ENCODE measurements at places on chromosomes 12 and 14.

- DNase-seq, result no peak
Measured at GRCh38 chr12:89969093-89969492, 260.5 kb upstream of the ATP2B1 start.

- no peak for DNase-seq
Measured at GRCh38 chr14:76136476-76137110, 15.1 kb upstream of the GPATCH2L start.

DNA sequence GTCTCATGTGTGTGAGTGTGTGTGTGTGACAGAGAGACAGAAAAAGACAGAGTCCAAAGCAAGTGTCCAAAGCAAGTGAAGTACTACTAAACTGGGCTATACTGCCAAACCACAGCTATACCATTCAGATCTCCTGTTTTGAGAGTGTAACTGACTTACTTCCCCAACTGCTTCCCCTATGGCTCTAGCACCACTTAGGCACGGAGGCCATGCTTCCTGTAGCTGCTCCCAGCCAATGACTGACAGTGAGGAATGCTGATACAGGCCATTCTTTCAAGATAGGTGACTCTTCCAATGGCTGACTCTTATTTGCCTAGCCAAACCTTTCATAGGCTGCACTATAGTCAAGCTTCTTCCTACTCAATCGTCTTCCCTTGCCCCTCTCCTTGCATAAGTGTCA, 393.2 kb downstream of the BCAT1 start:
- no peak for DNase-seq

DNA sequence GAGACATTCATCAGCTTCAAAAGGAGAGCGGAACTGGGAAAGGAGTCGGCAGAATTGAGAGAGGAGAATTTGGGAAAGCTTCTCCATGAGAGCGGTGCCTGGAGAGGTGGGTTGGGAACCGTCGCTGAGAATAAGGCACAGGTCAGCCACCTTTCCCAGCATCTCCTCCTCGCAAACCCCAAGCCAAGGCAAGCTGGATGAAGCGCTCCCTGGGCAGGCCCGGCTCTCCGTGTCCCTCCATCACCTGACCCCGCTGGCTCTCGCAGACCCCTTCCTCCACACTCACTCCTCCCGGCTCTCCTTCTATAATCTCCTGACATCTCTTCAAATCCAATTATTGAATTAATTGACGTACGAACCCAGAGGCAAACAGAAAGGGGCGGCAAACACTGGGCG, 18.9 kb upstream of the ATP5MC2 start:
- DNase-seq, result no peak

- DNase-seq, result no peak
Measured at GRCh38 chr12:32821293-32821692, 65.6 kb upstream of the YARS2 start.

DNA sequence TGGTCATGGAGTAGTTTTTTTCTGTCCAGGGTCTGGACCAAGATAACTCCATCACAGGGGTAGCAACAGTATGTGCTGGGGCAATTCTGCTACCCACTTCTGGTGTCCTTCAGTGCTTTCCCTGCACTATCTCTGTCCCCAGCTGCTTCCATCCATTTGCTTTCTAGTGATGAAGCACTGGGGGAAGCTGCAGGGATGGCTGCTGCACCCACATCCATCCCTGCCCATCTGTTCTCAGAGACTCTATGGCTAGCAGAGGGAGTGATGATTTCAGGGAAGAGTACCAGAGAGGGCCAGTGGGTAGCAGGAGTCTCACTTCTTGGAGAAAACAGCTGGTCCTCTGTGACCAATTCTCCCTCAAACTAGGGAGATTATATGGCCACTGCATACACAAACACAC, 44.1 kb downstream of the ETV6 start:
- no peak for DNase-seq

GRCh38 chr12:67702136-67702535, 53.6 kb downstream of the DYRK2 start:
- DNase-seq, result no peak

- DNase-seq, result no peak
Measured at GRCh38 chr14:39762576-39763401, 330.6 kb upstream of the FBXO33 start.

DNA sequence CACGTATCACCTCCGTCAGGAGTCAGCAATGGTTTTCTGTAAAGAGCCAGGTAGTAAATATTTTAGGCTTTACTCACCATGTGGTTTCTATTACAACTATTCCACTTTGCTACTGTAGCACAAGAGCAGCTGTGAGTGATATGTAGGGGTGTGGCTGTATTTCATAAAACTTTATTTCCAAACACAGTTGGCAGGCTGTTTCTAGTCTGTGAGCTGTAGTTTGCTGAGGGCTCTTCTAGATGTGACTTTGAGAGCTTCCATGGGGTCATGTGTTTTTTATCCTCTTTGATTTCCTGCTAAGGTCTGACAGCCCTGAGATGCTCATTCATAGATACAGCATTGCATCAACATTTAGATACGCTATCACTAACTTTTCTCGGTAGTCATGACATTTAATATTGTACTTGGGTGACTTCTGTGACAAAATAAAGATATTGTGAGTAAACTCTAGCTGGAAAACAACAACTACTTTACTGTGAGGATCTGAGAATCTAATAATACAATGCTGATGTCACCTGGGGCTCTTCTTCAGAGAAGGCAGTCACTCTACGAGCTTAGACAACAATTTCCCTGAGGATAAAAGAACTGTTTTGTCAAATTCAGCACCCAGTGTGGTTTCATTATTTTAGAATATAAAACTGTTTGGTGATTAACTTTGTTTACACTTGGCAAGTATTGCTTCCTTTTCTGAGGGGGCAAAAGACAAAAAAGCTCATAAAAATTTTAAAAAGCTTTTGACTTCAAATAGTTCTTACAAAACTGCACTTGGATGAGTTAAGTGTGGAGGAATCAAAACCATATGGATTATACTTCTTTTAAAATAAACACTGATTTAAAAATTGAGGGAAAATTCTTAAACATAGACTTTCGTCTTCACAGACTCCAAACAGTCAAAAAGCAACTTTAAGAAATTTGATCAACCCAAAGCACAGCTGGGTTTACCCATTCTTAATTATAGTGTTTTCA, 231.2 kb upstream of the DCN start:
- DNase-seq, result peak; percentile 13

DNA sequence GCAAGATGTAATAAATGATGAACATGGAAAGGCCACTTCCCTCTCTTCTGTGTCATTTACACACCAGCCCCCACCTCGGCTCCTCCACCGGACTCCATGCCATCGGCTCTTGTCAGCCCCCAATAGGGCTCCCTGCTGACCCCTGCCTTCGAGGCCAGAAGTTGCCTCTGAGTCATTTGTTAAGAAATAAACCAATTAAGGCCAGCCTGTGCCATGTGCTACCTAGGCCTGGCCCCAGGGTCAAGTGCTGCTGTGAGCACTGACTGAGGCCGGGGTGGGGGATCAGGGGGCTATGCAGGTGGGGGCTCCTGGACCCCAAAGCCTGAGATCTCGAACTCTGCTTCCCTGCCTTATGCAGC, 53.2 kb downstream of the TESC start:
- DNase-seq, result no peak

- no peak for DNase-seq
Measured at GRCh38 chr12:80625051-80625450, 82.4 kb upstream of the MYF6 start.

DNA sequence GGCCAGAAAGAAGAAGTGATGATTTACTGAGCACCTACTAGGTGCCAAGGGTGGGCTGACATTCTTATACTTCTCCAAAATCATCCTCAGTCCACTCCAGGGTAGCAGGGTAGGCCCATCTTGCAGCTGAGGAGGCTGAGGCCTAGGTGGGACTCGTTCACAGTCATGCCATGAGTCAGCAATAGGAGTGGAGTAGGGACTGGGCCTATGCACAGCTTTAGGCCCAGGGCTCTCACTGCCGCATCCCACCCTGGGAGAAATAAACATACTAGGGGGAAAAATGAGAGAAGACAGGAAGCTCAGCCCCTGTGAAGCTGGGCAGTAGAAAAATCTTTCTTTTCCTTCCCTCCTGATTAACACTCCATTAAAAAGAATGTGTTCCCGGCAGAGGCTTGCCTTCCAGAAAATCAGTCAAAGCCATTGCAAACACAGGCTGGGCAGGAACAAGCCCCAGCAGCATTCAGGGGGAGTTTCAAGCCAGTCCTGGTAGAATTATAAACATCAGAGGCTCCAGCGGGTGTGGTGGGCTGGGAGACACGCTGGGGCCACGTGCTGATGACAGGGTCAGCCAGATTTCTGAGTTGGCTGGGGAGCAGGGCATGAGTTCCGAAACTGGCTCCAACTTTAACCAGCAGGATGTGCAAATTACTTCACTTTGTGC, 1.8 kb downstream of the HSPB8 start:
- peak; percentile 34 for DNase-seq

GRCh38 chr12:62967701-62968100, 32.8 kb upstream of the PPM1H start:
- DNase-seq, result no peak

GRCh38 chr12:6698352-6699046, 2.1 kb downstream of the PIANP start:
- DNase-seq, result no peak

DNA sequence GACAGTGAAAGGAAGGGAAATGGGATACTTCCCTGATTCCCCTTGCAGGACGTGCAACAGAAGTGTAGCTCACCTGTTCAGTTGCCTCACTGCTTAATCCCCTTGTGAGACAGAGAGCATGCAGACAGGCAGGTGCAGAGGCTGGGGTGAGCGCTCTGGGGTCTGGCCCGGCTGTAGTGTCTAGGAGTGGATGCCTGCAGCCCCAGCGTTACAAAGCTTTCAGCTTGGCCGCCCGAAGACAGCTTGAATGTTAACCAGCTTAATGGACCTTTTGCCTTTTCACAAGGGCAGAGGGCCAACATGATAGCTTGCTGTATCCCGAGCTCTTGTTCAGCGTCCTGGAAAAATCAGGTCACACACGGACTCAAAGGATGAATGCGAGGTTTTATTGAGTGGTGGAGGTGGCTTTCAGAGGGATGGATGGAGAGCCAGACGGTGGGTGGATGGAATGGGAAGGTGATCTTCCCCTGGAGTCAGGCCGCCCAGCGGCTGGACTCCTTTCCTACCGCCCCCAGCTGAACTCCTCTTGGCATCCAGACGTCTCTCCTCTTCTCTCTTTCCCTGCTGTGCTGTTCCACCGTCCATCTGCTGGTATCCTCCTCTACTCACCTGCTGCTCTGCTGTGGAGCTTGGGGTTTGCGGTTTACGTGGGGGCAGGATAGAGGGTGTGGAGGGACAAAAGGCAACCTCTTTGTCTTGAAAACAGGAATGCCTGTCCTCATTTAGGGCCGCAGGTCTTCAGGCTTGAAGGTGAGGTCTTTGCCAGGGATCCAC, 86.2 kb upstream of the RESF1 start:
- DNase-seq, result no peak

- DNase-seq, result peak; percentile 11
Measured at GRCh38 chr12:101670007-101670671, 27.3 kb upstream of the CHPT1 start.

DNA sequence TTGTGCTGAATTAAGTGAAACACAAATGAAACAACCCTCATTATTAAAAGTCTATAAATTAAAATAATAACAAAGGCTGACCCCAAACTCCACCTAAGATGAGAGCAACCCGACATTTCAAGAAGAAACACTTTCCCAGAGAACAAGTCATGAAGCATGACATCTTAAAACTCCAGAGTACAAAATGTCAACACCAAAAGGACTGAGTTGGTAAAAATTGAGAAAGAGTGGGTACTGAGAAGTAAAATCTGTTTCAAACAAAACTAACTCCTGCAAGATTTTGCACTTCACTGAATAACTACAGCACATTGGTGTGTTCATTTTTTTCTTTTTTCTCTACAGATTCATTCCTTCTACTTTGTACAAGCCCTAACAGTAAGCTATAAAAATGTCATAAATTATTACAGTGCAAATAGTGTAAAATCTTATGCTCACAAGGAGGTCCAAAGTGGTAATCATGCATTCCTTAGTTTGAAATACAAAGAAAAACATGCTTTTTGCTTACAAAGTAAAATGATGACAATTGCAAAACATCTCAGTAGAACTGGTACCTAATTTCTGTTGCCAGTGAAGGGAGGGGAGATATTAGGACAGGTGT, 31.8 kb downstream of the SLC35F4 start:
- no peak for DNase-seq

DNA sequence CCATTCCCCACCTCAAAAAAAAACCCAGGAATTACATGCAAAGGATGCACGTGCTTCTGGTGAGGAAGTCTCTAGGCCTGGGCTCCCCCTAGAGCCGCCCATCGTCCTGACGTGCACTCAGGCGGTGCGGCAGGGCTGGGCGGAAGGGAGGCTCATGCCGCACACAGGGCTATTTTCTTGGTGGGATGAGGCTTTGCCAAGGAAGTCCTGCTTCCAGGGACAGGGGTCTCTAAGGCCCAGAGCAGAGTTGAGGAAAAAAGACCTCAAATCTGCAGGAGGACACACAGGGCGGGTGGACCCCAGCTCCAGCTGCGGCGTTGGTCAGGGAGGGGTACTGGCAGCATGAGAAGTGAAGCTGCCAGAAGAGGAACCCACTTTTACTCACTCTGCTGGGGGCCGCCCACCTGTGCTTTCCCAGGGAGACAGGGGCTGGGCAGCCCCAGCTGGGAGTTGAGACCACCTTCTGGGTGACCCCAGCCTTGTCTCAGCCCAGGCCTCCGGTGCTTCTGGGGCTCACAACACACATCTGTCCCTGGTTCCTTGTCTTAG, 4.2 kb downstream of the RHOF start:
- no peak for DNase-seq

DNA sequence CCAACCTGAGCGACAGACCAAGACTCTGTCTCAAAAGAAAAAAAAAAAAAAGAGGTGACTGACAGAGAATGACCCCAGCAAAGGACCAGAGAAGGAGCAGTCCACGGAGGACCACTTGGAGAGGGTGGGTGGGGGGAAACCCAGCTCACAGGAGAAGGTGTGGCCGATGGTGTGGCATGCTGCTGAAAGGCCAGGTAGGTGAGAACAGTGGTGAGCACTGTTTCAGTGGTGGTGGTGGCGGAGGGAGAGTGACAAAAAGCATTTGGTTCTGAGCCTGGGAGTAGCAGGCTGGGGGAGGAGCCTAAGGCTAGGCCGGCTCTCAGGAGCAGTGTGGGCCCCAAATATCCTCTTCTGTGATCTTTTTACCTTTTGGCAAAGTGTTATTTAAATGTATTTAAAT, 63.8 kb downstream of the IRF2BPL start:
- DNase-seq, result no peak

DNA sequence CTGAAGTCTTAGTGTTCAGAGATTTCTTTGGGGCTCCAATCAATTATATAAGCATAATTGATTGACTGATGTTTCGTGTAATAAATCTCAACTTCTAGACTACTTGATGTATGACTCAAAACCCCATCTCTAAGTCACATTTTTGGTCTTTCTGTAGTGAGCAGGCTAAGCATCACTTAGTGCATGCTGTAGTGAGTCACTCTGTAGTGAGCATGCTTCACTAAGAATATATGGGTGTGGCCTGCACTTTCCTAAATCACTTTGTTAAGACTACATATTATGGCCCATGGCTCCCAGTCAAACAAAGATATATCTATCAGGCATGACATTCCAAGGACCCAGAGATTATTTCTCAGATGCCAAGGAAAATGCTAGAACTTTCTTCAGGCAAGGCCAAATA, 909.4 kb upstream of the LRFN5 start:
- no peak for DNase-seq

- no peak for DNase-seq
Measured at GRCh38 chr12:62251609-62251958, 8.6 kb upstream of the USP15 start.

GRCh38 chr14:23601845-23602180, 23.2 kb upstream of the JPH4 start:
- no peak for DNase-seq
